ENCODE measurements at places on chromosomes 6 and 20. TPM values are rescaled to one million over a fixed set of nuclear protein-coding genes. Genes with fewer than 3 reads are reported as not detected.

The TNNC2 gene
- total RNA-seq: not detected

The NKAIN2 gene
- not detected for total RNA-seq

The HAO1 gene
- not detected for total RNA-seq

The MUCL3 gene
- total RNA-seq: not detected

The SLC17A3 gene
- not detected for total RNA-seq

The SRMS gene
- total RNA-seq: not detected

The ZC2HC1B gene
- total RNA-seq: not detected

The CTNNBL1 gene
- 24.8 TPM for total RNA-seq

The LHFPL5 gene
- not detected for total RNA-seq

The FAM120B gene
- 12.3 TPM for total RNA-seq

The MRPS18B gene
- total RNA-seq: 117 TPM

Data from melanocyte of skin (primary cell).